Effector CD4-positive, alpha-beta T cell (primary cell): ENCODE measurements at places on chromosomes 7 and 10.

- DNase-seq = no peak
These were observed 94.4 kb downstream of the ANK3 start for GRCh38 chr10:60295028-60295937.

GRCh38 chr7:6640246-6640721, 3.2 kb downstream of the ZNF316 start:
- no peak for DNase-seq

DNA sequence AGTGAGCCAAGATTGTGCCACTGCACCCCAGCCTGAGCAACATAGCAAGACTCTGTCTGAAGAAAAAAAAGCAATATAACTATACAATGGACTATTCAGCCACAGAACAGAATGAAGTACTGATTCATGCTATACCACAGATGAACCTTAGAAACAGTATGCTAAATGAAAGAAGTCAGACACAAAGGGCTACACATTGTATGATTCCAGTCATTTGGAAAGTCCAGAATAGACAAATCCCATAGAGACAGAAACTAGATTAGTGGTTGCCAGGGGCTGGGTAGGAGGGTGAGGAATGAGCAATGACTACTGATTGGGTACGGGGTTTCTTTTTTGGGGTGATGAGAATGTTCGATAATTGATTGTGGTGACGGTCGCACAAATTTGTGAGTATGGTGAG, 9.6 kb upstream of the CFAP70 start:
- no peak for DNase-seq

DNA sequence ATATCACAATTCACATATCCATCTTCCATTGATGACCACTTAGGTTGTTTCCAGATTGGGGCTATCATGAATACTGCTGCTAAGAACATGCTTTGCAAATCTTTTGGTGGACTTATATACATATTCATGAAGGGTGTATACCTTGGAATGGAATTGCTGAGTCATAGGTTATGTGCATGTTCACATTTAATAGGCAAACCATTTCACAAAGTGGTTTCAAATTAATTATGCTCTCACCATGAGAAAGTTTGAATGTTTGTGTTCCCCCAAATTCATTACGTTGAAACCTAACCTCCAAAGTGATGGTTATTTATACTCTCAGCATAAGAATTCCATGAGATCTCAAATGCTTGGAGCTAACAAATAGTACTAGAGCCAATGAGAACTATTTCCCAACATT, 86.4 kb downstream of the VPS41 start:
- DNase-seq = no peak

DNA sequence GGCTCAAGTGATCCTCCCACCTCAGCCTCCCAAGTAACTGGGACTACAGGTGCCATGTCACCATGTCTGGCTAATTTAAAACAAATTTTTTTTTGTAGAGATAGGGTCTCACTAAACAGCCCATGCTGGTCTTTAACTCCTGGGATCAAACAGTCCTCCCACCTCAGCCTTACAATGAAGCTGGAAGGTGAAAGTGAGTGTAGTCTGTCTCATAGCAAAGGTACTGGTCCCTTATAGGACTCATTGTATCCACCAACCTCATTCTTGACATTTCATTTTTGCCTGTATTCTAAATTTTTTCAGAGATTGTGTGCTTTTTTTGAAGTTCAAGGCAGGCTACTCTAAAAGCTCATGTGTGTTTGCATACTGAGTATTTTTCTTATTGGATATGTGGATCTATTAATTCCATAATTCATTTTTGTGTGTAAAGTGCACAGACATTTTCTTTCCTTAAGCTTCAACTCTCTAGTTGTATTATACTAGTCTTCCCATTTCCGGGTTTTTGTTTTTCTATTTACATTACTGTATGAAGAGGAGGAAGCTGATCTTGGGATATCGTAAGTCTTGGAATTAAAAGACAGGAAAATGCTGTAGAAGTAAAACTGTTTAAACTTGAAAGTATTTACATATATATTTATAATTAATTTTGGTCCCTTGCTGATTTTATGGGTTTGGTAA, 13.3 kb downstream of the KMT2E start:
- no peak for DNase-seq

- DNase-seq = no peak
These were observed 339.8 kb downstream of the FRMD4A start for GRCh38 chr10:13990946-13991345.

- no peak for DNase-seq
These were observed 122.9 kb upstream of the SEMA3A start for GRCh38 chr7:84317536-84317935.

- no peak for DNase-seq
These were observed 118.5 kb downstream of the ITGB8 start for GRCh38 chr7:20449176-20449575.

DNA sequence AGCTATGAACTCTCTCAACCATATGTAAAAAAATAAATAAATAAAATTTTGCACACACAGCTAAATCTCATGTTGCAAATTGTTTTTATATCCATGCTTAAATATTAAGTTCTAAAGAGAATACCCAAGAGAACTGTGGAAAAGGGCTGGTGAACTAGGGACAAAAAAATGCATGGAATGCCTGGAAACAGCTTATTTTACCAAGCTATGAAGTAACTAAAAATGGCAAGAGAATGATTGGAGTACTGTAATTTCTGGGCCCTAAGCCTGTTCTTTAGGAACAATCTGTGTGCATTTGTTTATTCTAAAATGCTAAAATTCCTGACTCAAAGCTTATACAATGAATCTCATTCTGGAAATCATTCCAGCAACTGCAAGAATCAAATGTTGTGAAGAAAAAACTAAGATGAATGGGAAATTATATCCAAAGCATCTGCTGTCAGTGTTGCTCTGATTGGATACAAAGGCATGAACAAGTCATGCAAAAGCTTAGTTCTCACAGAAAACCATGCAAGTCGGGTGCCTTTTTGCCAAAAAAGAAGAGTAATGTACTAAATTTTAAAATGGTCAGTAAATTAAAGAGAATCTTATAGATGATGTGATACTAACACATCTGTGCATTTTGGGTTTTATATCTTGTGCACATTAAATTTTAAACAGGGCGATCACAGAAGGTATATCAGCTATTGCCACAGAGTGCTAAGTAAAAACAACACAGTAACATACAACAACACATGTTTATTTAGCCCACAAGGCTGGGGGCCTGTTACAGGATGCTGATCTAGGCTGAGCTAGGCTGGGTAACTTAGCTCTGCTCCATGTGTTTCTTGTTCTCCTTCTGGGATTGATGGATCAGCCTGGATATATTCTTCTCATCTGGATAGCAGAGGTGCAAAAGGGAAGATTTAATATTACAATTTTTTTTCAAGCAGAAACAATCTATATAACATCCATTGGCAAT, 453.5 kb upstream of the SEMA3A start:
- no peak for DNase-seq
